ENCODE measurements at places on chromosomes 13 and 19.
A peak's percentile ranks its signal among the peaks of the same experiment; 100 is the strongest.

GRCh38 chr13:84927442-84928169, 871.6 kb downstream of the SLITRK6 start:
- DNase-seq: no peak

DNA sequence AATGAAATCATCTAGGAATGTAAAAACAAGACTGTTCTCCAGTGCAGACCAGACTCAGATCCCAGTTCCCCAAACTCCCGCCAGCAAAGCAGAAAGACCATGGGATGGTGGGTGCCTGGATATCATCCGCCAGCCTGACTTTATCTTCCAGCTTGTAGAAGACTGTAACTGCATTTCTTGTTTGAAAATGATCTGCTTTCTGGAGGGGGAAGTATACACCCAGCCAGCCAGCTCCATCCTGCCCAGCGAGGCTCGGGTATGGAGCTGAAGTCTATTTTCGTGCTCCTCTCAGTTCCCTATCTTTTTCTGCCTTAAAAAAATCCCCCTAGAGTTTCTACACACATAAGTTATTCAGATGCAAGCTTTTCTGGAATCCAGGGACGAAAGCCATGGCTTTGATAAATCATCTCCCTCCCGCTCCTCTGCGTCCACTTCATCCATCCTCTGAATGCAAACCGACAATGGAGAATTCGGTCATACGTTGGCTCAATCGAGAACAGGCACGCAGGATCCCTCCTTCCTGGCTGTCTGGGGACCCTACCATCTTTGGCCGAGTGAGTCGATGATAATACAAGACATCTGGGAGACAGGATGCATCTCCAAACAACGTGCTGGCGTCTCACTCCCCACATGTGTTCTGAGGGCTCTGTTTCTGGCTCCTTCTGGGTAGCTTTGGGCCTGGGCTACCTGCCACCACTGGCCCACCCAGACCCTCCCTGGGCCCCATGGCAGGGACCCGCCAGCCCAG, 31.2 kb downstream of the CEBPG start:
- DNase-seq: no peak

DNA sequence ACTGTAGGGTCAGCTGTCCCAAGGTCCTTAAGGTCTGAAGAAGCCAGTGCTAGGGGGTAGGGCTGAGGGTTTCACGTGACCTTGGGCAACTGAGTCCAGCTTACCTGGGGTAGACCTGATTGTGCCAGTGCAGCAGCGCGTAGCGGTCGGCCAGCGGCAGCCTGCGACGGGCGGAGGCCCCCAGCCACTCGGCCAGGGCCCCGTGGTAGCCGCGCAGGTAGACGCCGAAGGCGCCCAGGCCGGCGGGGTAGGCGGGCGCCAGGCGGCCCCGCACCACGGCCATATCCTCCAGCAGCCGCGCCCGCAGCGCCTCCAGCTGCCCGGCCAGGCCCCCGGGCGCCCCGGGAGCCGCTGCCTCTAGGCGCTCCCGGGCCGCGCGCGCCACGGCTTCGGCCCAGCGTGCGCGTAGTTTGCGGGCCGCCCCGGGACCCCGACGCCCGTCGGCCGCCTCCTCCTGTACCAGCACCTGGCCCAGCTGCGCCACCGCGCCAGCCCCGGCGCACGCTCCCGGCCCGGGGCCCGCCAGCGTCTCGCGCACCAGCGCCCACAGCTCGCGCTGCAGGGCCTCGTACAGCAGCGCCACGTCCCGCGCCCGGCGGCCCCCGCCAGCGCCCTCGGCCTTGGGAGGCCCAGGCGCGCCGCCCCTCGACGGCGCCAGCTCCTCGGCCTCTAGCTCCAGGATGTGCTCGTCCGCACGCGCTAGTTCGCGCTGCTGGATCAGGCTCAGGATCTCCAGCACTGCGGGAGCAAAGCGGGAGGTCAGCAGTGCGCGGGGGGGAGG, 10.9 kb downstream of the EXOC3L2 start:
- DNase-seq: no peak

DNA sequence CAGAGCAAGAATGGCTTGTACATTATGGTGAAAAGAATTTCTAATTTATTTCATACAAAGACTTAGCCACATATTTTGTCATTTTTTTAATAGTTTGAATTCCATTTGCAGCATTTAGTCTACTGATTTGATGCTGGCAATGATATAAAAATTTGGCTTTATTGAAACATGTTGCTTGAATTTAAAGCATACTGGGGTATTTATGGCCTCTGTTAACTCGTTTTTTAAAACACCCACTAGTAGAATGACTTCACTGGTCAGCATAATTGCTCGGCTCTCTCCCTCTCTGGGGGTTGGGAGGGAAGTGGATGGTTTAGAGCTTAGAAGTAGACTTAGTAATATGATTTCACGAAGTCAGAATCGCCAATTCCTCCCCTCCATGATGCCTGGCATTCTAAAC, 354.9 kb upstream of the HTR2A start:
- DNase-seq: no peak

DNA sequence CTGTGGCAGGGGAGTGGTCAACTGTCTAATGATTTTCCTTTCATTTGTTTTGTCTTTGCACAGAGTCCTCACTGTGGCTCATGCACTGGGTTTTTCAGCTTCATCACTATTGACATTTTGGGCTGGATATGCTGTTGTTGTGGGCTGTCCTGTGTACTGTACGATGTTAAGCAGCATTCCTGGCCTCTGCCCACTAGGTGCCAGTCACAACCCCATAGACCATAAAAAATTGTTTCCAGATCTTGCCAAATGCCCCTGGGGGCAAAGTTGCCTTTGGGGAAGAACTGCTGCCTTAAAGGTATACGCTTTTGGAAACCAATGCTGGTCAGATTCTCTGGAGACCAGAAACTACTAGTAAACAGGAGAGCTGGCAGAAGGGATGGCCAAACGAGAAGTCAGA, 310.4 kb downstream of the SPRY2 start:
- peak; percentile 49 for DNase-seq

DNA sequence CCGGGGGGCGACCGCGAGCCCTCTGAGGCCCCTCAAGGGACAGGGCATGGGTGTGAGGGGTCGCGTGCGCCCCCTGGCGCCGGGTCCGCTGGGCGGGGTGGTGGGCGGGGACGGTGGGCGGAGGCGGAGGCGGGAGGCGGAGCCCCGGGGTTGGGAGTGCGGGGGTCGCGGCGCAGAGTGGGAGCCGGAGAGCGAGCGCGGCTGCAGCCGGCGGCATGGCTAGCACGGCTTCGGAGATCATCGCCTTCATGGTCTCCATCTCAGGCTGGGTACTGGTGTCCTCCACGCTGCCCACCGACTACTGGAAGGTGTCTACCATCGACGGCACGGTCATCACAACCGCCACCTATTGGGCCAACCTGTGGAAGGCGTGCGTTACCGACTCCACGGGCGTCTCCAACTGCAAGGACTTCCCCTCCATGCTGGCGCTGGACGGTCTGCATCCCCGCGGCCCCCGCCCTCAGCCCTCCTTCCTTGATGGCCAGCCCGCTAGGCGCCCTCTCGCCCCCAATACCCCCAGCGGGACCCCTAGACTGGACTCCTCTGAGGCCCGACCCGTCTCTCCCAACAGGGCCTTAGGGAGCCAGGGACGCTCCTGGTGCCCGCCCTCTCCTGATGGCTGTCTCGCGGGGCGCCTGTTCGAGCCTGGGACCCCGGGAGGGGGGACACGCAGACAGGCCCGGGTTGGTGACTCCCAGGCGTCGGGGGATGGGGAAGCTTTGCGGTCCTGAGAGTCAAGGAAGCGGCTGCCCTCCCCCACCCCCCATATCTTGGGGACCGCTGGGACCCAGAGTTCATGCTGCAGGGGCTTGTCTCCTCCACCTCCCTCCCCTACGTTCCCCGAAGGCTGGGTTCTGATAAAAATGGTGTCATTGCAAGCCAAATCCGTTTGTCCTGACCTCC, at the start of gene CLDN10:
TSS of gene CLDN10 (plus strand) at position 182 of the 903 bp plus-strand sequence. CDS start at position 216, 34 bp downstream.
- peak; percentile 67 for DNase-seq

- DNase-seq: peak; percentile 63
These were observed 21.0 kb downstream of the SERP2 start for GRCh38 chr13:44394658-44395057.

GRCh38 chr19:44890366-44891015, 563 bp upstream of the TOMM40 start:
- DNase-seq: peak; percentile 100

- DNase-seq: peak; percentile 40
These were observed 7.1 kb upstream of the CLPP start for GRCh38 chr19:6354098-6354674.

DNA sequence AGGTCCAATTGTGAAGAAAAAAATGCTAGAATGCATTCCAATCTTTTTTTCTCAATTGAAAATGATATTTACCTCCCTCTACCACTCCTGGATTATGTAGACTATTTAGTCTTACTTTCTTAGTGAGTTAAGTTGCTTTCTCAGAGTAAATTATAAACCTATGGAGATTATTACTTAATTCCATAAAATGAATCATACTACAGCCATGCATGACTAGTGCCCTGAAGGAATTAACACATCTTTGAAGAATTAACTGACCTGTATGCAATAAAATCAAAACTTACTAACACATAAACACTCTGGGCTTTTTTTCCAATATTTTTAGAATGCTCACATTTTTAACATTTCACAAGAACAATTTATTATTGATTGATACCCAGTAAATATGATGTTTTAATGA, 379.4 kb upstream of the DACH1 start:
- DNase-seq: no peak

- DNase-seq: peak; percentile 41
These were observed 23.2 kb downstream of the C3 start for GRCh38 chr19:6697291-6697690.

GRCh38 chr19:48681127-48681470, 8.3 kb upstream of the NTN5 start:
- DNase-seq: peak; percentile 93

- peak; percentile 67 for DNase-seq
These were observed 2.5 kb downstream of the LDLR start for GRCh38 chr19:11091703-11092153.

- DNase-seq: peak; percentile 49
These were observed 870 bp downstream of the ZNF442 start for GRCh38 chr19:12364391-12365235.

DNA sequence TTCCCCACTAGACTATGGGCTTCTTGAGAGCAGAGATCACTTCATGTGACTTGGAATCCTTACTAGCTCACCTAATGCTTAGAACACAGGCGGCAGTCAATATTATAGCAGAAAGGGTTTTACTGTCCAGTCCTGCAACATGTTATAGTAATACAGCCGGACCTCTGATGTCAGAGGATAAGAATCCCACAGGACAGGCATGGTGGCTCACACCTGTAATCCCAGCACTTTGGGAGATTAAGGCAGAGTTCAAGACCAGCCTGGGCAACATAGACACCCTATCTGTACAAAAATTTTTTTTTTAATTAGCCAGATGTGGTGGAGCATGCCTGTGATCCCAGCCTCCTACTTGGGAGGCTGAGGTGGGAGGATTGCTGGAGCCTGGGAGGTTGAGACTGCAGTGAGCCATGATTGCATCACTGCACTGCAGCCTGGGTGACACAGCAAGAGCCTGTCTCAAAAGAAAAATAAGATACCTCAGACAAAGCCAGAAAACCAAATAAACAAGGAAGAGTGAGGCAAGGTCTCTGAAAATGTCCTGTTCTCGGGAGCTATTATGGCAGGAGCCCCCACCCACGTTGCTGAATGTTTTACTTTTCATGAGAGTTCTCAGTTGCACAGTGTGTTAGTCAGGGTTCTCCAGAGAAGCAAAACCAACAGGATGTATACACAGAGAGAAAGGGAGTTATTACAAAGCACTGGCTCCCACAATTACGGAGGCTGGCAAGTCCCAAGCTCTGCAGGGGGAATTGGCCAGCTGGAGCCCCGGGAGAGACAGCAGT, 100.8 kb downstream of the UBL3 start:
- DNase-seq: no peak

DNA sequence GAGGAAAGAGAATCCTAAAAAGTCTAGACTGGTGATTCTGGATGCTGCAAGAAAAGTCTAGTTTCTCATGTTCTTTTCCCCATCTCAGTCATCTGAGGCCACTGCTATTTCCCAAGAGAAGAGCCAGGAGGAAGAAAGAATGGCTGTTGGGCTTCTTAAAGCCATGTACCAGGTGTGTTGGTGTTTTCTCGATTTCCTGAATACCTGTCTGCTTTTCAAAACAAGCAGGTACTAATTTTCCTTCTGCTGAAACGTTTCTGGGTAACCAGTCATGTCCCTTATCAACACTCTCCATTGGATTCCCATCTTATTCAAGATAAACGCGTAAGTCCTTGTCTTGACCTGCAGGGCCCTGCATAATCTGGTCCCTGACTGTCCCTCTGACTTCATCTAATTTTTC, 1.1 kb downstream of the ZNF570 start:
- peak; percentile 12 for DNase-seq

- DNase-seq: no peak
These were observed 6.6 kb downstream of the FSTL3 start for GRCh38 chr19:682678-683320.

GRCh38 chr19:29104605-29105241, 108.2 kb downstream of the UQCRFS1 start:
- DNase-seq: no peak

DNA sequence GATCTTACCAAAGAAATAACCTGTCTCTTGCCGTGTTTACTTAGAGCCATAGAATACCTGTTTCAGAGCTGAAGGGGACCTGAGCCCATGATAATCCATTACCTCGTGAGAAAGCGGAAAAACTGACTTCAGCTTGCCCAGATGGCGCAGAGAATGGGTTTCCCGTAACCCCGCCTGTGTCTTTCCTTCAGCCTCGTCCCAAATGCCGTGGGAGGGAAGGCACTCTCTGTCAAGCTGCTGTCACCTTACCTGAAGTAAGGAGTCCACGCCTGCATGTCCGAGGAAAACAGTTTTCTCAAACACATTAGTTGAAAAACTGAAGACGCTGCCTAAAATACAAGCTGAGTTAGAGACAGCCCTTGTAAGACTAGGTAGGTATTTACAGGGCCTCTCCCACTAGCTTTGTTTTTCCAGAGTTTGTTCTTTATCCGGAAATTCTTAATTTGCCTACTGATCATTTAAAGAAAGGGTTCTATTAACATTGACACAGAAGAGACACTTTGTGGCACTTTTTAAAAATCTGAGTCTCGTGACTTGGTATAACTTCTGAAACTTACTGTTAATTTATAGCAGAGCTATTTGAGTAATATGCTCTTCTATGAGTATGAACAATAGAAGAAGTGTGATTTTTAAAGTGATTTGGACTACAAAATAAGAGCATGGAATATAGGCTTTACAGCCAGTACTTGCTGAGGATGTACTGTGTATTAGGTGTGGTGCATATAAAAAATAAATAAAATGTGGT, 1.3 kb upstream of the INTS6 start:
- DNase-seq: peak; percentile 17

GRCh38 chr13:107365466-107366215, 797.7 kb upstream of the ARGLU1 start:
- no peak for DNase-seq

- DNase-seq: no peak
These were observed 3.8 kb upstream of the GNG7 start for GRCh38 chr19:2706251-2706650.

- no peak for DNase-seq
These were observed 73.0 kb downstream of the COL4A1 start for GRCh38 chr13:110233951-110234280.

DNA sequence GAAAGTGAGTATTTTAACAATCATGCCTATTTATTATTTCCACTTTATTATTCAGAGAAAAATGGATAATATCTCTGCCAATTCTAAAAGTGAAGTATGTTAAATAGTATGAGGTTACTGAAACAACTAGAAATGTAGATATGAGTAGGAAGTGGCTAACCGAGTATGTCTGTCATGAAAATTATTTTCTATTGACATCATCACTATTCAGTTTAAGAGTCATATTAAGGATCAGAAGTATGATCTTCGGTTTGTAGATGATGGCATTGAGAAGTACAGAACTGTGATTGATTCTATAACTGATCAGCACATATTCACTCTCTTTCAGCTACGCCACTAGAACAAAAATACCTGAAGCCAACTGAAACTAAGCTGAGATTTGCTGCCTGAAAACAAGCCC, 146.4 kb upstream of the SLITRK5 start:
- DNase-seq: no peak

- peak; percentile 31 for DNase-seq
These were observed 567 bp downstream of the EFNB2 start for GRCh38 chr13:106534639-106535551.
